MM.1S (cell line): ENCODE measurements at places on chromosomes 3 and 15.

DNA sequence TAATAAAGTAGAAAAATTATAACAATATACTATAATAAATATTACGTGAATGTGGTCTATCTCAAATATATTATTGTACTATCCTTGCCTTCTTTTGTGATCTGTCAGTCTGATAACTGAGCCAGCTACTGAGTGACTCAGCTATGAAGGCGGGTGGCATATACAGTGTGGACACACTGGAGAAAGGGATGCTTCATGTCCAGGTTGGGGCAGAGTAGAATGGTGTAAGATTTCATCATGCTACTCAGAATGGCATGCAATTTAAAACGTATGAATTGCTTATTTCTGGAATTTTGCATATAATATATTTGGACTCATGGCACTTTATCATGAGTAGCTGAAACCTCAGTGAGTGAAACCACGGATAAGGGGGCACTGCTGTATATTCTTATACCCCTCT lies 172.9 kb upstream of the TBC1D5 start:
- DNase-seq: no peak

- no peak for DNase-seq
These were observed 115.2 kb downstream of the PEX5L start for GRCh38 chr3:179921500-179921899.

DNA sequence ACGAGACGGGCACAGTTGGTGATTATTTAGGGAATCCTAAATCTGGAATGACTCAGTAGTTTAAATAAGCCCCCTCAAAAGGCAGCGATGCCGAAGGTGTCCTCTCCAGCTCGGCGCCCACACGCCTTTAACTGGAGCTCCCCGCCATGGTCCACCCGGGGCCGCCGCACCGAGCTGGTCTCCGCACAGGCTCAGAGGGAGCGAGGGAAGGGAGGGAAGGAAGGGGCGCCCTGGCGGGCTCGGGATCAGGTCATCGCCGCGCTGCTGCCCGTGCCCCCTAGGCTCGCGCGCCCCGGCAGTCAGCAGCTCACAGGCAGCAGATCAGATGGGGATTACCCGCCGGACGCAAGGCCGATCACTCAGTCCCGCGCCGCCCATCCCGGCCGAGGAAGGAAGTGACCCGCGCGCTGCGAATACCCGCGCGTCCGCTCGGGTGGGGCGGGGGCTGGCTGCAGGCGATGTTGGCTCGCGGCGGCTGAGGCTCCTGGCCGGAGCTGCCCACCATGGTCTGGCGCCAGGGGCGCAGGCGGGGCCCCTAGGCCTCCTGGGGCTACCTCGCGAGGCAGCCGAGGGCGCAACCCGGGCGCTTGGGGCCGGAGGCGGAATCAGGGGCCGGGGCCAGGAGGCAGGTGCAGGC lies 318.0 kb downstream of the FGF12 start:
- DNase-seq: peak; percentile 77

GRCh38 chr3:69164296-69164695 lies 41.9 kb upstream of the LMOD3 start:
- DNase-seq: no peak

DNA sequence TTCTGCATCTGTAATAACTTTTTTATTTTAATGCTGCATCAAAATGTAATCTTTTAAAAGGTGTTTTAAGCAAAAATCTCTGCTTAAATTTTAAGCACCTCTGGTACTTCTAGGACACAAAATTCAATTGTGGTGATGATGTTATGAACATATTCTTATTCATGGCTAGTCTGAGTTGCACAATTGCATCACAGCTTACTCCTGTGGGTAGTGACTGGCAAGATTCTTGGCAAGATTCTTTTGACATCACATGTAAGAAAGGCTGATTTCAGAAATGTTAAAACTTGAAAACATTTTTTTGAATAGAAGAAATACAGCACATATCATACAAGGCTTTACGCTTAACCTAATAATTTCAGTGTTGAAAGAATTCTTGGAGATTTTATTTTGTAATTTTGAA lies 35.7 kb downstream of the IQCH start:
- no peak for DNase-seq

DNA sequence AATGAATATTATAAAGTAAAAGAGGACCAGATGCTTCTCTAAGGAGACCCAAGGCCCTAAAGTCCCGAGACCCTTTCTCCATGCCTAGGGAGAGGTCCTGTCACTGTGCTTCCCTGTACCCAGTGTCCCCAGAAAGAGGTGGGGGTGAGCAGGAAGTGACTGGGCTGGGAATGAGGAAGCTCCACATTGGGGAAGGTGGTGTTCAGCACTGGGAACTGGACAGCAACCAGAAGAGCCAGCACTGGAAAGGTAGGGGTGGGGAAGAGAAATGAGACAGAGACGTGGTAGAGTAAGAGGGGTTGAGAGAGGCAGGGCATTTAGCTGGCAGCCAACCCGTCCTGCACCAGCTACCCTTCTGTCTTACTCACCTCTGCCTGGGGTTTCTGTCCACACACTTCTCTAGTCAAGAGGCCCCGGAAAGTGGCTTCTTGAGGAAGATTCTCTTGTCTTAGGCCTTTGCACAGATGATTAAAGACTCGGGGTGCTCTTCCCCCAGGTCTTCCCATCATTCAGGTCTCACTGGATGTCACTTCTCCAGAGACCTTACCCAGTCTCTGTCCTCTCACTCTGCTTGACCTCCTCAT lies 12.2 kb downstream of the RRP9 start:
- no peak for DNase-seq

DNA sequence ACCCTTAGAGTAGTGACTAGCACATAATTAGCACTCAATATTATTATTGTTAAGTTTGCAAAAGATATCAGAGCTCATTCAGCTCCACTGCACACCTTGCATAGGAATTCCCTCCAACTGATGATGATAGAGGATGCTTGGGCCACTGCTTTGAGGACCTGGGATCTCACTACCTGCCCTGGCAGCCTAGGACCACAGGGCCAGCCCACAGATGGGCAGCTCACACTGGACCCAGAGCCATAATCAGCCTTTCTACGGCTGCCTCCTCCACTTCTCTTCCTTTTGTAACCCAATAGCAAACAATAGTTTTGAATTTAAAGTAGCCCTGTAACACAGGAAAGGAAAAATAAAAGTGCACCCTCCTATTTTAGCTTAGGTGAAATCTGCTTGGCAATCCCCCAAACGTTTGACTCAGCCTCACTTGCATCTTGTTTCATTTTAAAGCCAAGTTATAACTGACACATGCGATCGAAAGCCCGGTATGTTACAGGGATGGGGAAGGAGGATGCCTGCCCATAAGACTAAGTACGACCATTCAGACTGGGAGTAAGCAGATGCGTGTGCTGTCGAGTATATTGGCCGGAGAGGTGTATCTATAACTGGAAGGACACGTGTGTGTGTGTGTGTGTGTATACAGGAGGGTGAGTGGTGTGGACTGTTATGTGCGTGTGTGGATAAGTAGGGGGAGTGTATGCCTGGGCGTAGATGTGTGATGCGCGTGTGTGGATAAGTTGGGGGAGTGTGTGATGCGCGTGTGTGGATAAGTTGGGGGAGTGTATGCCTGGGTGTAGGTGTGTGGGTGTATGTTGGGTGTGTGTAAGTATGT lies 65.9 kb downstream of the CPN2 start:
- DNase-seq: no peak

DNA sequence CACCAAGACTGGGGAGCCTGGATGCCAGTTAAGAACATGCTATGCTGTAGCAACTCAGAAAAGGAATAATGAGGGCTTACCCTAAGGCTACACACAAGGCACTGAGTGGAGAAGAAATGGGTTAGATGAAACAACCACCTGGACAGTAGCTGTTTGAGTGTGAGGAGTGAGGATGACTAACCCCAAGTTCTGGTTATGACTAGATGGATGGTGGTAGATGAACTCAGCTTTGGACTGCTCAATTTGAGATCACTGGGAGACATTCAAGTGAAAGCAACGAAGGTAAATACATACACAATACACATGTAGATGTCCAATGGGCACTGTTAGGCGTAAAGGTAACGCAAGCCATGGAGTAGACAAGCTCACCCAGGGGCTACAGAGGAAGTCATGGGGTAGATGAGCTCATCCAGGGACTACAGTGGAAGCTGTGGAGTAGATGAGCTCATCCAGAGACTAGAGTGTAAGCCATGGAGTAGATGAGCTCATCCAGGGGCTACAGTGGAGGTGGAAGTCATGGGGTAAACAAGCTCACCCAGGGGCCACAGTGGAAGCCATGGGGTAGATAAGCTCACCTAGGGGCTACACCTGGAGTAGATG lies 98.3 kb downstream of the ANO10 start:
- no peak for DNase-seq

- no peak for DNase-seq
These were observed 8.7 kb downstream of the PLS1 start for GRCh38 chr3:142604940-142605339.

- no peak for DNase-seq
These were observed 131.2 kb upstream of the MEF2A start for GRCh38 chr15:99434506-99435112.

- DNase-seq: no peak
These were observed 4.3 kb downstream of the WDR48 start for GRCh38 chr3:39056151-39056550.

- DNase-seq: no peak
These were observed 55.6 kb downstream of the NEK11 start for GRCh38 chr3:131082246-131082645.

DNA sequence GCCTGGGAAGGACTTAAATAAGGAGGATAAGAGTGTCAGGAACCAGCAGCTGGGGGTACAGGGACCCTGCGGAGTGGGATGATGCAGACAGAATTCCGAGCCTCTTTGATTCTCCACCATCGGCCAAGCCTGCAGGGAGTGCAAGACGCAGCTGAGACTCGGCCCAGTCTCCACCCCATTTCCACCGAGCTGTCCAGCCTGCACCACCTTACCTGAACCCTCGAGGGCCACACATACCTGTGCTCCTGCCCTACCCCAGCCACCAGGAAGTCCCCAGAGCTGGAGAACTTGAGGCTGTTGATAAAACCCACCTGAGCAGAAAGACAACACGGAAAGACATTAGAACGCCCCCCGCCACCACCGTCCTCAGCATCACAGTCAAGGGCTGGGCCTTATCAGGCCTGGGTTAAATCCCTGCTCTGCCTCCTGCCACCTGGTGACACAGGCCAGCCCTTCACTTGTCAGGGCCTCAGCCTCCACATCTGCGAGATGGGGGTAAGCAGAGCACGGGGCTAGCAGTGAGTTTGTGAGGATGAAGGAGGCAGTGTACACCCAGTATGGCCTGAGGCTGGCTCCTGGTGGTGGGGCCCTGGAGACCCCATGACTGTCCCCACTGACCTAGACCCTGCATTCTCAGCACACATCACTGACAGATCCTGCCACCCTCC lies 8.1 kb downstream of the RRP9 start:
- DNase-seq: no peak

DNA sequence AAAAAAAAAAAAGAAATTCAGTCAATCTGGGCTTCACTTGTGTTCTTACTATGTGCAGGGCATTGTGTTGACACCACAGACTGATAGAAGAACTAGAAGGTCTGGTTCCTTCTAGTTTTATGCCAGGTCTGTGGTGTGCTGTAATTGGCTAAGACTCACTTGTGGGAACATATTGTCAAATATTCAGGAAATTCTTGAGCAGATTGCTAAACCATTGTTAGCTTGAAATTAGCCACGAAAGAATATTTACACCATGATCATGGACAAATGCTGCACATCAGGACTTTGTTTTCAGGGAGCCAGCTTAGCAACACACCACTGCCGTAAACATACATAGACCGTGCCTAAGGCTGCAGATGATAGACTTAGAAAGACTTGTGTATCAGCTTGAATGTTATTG lies 74.6 kb downstream of the GTPBP8 start:
- no peak for DNase-seq

GRCh38 chr15:75346796-75347221 lies at the start of gene NEIL1:
NEIL1 (plus strand) TSS chr15:75347039; CDS start chr15:75348906, 1,867 bp downstream.
- DNase-seq: peak; percentile 39

GRCh38 chr3:14047841-14048240 lies 76.8 kb downstream of the CHCHD4 start:
- no peak for DNase-seq

DNA sequence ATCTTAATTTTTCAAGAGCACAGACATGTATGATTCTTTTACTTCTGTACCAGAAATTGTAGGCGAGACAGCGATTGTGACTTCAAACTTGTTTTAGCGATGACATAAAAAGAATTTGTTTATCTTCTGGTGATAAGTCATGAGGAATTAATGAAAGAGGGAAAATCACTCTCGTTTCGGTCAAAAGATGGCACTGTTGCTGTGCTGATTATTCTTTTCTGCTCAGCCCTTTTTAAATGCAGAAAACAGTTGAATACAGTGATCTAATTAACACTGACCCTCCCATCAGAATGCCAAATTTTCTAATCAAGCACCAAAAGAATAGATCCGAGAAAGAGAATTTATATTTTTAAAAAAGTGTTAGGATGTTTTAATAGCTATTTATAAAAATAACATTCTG lies 52.6 kb downstream of the NSUN3 start:
- peak; percentile 27 for DNase-seq

- peak; percentile 76 for DNase-seq
These were observed 453 bp downstream of the ZDHHC23 start for GRCh38 chr3:113948015-113948917.

GRCh38 chr3:46460051-46460450 lies 4.7 kb downstream of the LTF start:
- DNase-seq: no peak

DNA sequence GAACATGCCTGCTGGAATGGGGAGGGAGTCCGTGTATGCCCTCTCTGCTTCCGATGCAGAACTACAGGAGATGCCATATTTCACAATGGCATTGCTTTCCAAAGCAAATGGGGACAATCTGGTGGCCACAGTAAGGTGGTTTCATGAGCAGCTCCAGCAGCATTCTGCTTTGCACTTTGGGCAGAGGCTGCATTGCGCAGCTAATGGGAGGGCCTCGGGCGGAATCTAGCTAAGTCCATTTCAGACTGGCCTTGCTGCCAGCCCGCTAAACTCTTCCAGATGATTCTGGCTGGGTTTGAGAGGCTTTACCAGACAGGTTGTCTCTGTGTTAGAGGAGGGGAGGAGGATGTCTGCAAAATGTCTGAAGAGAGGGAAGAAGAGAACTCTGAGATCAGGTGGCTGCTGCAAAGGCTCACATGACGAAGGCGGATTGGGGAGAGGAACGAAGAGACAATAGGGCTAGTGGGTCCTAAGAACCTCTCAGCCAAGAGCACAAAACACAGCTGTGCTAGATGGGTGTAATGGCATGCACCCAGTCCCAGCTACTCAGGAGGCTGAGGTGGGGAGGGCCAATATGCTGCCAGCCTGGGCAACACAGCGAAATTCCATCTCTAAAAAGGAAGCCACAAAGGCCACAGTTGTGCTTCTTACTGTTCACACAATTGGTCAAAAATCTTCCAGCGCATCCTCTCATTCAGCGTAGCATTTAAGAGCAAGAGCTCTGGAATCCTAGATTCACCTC lies 63.7 kb downstream of the BDH1 start:
- no peak for DNase-seq
